Vein endothelial cell (primary cell): ENCODE measurements at places on chromosomes 4 and X. TPM values are rescaled to one million over a fixed set of nuclear protein-coding genes. Genes with fewer than 3 reads are reported as not detected.

The PABPC1L2B gene
- total RNA-seq: not detected in 2 replicates

The AVPR2 gene
- not detected in 2 replicates for total RNA-seq

The PLAC8 gene
- total RNA-seq: 1.3 and 2.5 TPM in 2 replicates

The SPINK2 gene
- total RNA-seq: not detected in 2 replicates

The KDM5C gene
- total RNA-seq: 106 and 121 TPM in 2 replicates

The GABRG1 gene
- total RNA-seq: not detected in 2 replicates
